Non-pigmented ciliary epithelial cell (primary cell): ENCODE measurements at places on chromosomes 3 and 15.

- DNase-seq = no peak
Measured at GRCh38 chr3:147361454-147362420, 44.6 kb downstream of the ZIC4 start.

DNA sequence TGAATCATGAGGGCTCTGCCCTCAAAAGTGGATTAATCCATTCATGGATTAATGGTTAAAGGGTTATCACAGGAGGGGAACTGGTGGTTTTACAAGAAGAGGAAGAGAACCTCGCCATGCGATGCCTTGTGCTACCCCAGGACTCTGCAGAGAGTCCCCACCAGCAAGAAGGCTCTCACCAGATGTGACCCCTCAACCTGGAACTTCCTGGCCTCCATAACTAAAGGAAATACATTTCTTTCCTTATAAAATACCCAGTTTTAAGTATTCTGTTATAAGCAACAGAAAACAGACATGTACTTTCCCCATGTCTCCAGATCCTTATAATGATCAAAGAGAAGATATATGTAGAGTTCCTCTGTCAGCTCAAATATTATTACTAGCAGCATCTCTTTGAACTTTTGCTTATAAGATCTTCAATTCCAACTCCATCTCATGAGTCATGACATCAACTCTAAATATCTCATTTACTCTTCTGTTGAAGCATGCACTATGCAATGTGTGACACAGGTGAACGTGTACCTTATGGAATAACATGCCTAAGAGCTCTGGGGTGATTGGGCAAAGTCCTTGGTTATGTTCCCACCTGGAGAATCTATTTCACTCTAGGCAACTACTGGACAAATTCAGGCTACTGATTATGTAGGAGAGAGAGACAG, 37.5 kb upstream of the ZBTB38 start:
- no peak for DNase-seq

- no peak for DNase-seq
Measured at GRCh38 chr3:185815391-185816282, 9.2 kb downstream of the IGF2BP2 start.

- no peak for DNase-seq
Measured at GRCh38 chr15:68829068-68829467, 8.4 kb upstream of the ANP32A start.

- DNase-seq = peak; percentile 34
Measured at GRCh38 chr3:100710261-100710968, 1.1 kb downstream of the TFG start.
